CD4-positive, CD25-positive, alpha-beta regulatory T cell (primary cell): ENCODE measurements at places on chromosomes 5 and 9. TPM values are rescaled to one million over a fixed set of nuclear protein-coding genes. Genes with fewer than 3 reads are reported as not detected.

- DNase-seq: no peak
Observed at GRCh38 chr9:37902796-37903646, 906 bp downstream of the SLC25A51 start.

DNA sequence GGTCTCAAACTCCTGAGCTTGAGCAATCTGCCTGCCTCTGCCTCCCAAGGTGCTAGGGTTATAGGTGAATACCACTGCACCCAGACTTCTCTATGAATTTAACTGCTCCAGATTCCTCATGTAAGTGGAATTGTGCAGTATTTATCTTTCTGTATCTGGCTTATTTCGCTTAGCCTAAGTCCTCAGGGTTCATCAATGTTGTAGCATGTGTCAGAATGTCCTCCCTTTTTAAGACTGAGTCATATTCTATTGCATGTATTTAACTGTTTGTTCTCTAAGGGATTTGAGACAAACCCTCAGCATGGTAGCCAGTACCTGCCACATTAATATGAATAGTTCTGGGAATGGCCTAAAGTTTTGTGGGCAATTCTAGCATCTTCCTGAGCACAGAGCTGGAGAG lies 53.9 kb upstream of the TUT7 start:
- DNase-seq: no peak

- DNase-seq: peak; percentile 53
Observed at GRCh38 chr5:177427919-177428573, 1.6 kb downstream of the GRK6 start.

- DNase-seq: no peak
Observed at GRCh38 chr9:33024126-33024965, 727 bp upstream of the DNAJA1 start.

DNA sequence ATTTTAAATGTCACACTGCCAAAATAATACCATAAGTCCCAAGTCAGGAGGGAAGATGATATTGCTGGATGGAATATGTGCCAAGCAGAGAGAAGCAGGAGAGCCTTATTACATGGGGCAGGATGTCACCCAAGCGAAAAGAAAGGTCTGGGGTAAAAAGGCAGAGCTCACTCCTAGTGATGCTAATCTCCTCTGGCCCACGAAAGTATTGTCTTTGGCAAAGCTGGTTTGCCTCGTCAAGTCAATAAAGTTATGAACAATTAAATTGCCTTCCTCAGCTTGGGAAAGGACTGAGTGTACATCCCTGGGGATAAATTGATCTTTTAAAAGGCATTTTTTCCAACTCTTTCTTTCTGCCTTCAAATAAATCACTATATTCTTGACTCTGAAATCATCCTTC lies 220.6 kb downstream of the DMAC1 start:
- DNase-seq: no peak

GRCh38 chr5:66596636-66597182 lies 516 bp downstream of the MAST4 start:
- DNase-seq: no peak

DNA sequence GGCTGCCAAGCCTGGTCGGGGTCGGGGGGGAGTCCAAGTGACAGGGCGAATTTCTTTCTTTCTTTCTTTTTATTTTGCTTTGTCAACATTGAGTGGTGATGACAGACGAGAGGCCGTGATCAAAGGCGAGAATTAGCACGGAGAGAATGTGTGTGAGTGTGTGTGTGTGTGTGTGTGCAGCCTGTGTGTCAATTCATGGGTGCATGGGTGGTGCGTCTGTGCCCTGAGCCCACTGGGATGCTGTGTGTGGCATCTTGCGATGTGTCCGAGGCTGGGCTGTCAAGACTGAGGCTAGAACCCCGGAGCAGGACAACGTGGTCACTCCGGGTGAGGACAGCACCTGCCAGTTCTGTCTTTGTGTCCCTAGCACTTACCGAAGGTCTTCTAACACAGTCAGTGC lies 4.7 kb upstream of the FIBCD1 start:
- no peak for DNase-seq

DNA sequence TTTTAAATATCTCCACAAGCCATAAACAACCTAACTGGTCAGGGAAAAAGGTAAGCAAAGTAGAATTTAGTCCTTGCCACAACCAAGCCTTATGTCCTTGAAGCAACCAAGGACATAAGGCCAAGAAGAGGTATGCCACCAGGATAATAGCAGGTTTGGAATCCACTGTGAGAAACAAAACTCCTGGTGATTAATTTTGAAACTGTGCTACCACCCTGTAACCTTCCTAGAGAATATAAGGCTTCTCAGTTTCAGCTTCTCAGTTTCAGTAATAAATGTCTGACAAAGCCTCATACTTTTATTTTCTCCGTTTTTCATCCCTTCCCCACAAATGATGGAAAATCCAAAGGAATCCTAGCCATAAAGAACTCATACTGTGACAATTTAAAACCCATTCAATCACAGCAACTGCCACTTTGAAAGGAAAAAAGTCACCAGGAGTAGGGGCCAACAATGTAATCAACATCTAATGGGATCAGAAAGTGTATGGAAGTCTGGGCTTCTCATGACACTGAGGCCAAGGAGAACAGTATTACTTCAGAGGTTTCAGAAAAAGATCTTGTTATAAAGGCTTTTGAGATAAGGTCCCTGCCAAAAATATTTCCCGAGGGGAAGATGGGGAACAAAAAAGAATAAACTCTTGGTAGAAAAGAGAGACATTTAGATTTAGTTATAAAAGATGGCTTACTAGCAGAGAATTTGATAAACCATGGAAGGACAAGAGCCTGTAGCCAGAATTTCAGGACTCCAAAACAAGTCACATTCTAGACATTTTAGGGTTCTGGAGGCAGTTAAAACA lies 189.2 kb downstream of the TSSK1B start:
- DNase-seq: no peak

DNA sequence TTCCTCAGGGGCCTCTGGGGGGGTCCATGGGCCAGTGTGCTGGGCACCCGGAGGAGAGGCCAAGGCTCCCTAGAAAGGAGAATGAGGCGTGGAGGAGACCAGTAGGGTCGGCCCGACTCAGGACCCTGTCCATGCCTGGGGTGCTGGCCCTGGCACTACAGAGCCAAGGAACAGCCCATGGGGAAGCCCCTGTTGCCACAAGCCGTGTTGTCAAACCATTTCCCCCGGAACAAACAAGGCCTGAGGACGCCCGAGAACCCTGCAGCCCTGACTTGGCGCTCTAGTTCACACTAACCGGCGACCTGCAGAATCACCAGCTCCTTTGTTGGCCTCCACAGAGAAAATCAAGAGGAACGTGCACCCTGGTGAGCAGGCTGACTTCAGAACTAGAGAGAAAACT lies 41.6 kb upstream of the SLC12A7 start:
- DNase-seq: no peak

DNA sequence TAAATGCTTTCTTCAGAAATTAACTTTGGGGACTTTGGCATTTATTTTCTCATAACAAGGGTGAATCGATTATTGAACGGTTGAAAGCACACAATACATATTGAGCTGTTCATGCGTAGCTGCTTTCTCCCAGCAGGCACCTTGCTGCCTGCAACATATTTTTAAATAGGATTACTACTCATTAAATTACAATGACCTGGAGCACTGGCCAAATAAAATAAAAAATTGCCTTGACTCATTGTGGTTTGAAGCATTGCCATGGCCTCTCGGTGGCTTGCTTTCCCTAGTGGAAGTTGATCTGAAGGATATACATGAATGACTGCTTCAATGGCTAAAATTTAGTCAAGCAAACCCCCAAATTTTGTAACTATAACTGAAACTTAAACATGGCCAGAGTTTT lies 181.6 kb upstream of the NUDT12 start:
- no peak for DNase-seq

- DNase-seq: no peak
Observed at GRCh38 chr5:6516823-6517222, 68.2 kb downstream of the UBE2QL1 start.

GRCh38 chr9:112884101-112884500 lies 6.6 kb downstream of the SLC46A2 start:
- DNase-seq: no peak

- DNase-seq: no peak
Observed at GRCh38 chr9:115198001-115198400, 80.0 kb upstream of the TNC start.

SLC45A2 gene
- not detected for polyA plus RNA-seq

CMYA5 gene
- not detected for polyA plus RNA-seq

SURF6 gene
- 8.4 TPM for polyA plus RNA-seq
